Stimulated activated CD4-positive, alpha-beta T cell treated with anti-CD3 and anti-CD28 coated beads, Interleukin-2, amount 100 ng/mL, for 24 hours (primary cell): ENCODE measurements at places on chromosomes 4 and X.

DNA sequence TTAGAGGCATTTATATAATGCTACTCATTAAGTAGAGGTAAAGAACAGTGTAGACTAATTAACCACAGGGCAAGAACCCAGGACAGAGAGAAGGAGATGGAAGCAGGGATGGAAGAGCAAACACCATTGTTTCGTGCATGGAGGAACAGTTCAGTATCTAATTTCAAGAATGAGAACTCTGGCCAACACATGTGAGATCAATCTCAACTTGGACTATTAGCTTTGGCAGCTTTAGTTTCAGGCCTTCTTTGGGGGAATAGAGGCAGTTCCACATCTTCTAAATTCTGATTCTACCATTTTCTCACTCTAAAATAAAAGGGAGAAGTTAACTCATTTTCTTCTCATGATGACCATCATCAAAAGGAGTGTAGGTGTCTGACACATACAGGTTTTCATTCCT is 207.0 kb downstream of the LDB2 start:
- DNase-seq, result no peak

DNA sequence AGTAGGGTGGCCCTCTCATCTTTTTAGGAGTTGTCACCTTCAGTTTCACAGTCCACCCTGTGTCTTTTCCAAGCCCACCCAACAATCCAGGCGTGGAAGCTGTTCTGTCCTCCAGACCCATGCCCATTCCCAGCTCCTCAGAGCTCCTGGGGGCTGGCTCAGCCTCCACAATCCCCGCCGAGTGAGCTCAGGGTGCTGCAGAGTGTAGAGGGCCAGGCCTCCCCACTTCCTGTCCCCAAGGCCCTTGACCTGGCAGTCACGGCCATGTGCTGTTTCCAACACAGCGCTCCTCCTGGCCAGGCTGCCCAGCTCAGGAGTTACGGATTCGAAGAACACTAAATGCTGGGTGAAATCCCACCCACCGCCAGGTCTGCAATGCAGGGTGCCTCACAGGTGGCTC is 31.8 kb downstream of the PDHA1 start:
- DNase-seq, result no peak

DNA sequence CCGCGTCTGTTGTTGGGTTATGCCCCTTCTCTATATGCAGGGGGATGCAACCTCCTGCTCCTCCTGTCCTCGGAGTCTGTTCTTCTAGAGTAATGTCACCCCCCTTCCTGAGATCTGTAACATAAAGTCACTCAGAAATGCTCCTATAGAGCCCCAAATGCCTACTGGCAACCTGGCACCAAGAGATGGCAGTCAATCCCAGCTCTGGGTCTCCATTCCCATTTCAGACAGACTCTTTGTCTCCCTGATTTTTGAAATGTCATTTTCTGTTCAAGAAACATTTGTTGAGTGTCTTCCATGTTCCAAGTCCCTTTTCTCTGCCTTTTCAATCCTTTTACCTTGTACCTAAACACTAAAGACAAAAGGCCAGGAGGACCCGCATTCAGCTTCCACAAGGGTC is 9.6 kb upstream of the PRDM8 start:
- no peak for DNase-seq

DNA sequence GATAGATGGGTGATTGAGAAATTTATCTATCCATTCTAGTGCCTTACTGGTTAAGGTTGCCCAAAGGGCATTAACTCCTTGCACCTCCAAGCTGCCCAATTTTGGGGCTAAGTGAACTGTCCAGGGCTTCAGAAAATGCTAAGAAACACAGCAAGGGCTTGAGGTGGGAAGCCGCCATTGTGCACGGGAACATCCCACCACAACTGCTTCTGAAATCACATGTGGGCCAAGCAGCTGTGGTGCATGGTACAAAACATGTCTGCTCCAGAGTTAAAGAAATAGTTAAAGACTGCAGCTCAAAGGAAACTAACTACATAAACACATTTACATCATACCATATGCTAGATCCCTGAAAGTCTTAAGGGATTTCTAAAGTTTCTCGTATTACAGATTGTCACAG is 144.3 kb upstream of the NDST3 start:
- no peak for DNase-seq

- DNase-seq, result no peak
These were observed at the start of gene TLR3 for GRCh38 chr4:186068581-186069348. Gene TLR3, plus strand, starts transcription at chr4:186069156. Its CDS starts 7,464 bp downstream, at chr4:186076620.

- no peak for DNase-seq
These were observed 38.3 kb upstream of the KLHL8 start for GRCh38 chr4:87258677-87259076.

DNA sequence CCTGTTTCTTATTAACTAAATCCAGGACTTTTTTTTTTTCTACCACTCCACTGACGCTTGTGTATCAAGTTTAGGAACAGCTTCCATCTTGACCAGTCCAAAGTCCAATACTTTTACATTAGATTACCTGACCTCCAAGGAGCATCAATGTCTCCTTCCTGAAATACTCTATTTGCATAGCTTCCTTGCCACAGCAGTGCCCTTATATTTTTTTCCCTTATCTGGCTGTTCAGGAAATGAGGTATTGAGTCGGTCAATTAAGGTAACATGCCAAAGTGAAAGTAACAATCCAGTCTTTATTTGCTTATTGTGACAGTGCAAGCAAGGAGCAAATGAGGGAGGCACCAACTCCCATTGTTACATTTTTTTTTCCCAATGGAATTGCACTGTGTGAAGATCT is 730.8 kb upstream of the NDST4 start:
- no peak for DNase-seq

DNA sequence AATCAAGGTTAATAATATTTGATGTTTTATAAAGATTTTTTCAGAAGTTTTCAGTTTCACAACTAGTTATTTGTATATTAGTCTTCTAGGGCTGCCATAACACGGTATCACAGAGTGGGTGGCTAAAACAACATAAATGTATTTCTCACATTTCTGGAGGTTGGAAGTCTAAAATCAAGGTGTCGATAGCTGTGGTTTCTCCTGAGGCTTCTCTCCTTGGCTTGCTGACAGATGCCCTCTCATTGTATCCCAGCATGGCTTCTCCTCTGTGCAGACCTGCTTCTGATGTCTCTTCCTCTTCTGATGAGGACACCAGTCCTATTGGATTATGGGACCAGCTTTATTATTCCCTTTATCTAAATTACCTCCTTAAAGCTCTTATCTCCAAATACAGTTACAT is 1456.6 kb downstream of the STIM2 start:
- no peak for DNase-seq
